ENCODE measurements at places on chromosomes 2 and 18.

DNA sequence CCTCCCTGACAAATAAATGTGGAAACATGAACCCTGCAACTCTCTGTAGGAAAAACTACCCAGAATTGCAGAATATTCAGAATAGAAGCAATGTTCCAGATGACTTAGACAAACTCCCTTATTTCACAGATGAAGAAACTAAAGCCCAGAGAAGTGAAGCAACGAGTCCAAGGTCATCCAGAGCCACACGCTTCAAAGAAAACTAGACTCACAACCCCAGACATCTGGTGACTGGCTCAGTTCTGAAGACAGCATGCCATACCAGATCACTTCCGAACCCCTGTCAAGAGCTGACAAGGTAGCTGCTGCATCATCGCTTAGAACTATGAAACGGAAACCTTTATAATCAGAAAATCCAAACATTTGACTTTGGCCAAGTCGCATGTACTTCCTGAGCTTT lies 101.3 kb downstream of the PID1 start:
- no peak for DNase-seq

DNA sequence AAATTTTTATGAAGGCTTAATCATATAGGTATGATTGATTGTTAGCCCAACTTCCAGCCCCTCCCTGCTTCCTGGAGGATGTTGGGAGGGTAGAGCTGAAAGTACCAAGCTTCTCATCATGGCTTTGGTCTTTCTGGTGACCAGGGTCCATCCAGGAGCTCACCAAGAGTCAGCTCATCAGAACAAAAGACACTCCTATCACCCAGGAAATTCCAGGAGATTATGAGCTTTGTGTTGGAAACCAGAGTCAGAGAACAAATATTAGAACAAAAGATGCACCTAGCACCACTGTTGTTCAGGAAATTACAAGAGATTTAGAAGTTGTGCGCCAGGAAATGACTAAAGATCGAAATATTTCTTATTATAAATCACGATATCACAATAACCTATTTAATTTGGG lies 119.9 kb upstream of the THUMPD2 start:
- no peak for DNase-seq

- no peak for DNase-seq
These were observed 572.8 kb upstream of the KLHL29 start for GRCh38 chr2:22812065-22812680.

GRCh38 chr18:74370115-74370514 lies 54.5 kb downstream of the C18orf63 start:
- DNase-seq, result peak; percentile 61

DNA sequence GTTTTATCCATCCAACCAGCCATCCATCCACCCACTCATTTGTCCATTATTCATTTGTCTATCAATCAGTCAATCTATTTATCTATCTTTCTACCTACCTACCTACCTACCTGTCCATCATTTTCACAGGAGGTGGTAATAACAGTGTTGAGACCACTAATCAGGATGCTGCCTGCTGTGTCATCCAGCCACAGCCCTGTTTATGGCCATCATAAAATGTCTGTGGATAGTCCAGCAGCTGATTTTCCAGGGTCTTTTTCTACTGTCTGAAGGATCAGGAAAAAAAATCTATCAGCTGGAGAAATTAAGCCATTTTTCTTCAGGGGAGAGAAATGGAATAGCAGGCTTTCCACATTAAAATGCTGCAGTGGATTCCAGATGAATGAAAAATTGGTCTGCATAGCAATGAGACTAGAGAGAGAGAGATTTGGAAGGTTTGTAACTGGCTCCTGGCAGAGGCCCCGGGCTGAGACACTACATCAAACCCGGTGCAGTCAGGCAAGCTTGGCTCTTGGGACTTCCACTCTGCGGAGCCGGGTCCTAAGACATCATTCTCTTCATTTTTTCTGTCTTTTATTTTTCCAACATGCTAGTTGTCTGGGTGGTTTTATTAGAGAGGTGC lies 33.0 kb upstream of the BOD1L2 start:
- DNase-seq, result no peak

DNA sequence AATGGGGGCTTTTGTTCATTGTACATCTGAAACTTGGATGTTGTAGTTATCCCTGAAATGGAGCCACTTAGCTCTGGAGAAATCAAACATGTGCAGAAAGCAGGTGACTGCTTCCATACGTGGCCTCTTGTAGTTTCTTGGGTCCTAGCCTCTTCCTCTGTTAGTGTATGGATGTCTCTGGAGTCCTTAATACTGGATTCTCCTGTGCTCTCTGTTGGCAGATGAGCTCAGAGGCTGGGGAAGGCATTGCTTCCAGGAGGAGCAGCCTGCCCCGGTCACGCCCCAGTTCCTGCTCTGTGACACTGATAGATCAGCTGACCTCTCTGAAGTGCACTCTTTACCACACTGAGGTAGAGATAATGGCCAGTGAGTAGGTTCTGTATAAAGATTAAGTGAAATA lies 176.2 kb downstream of the LDLRAD4 start:
- DNase-seq, result no peak

DNA sequence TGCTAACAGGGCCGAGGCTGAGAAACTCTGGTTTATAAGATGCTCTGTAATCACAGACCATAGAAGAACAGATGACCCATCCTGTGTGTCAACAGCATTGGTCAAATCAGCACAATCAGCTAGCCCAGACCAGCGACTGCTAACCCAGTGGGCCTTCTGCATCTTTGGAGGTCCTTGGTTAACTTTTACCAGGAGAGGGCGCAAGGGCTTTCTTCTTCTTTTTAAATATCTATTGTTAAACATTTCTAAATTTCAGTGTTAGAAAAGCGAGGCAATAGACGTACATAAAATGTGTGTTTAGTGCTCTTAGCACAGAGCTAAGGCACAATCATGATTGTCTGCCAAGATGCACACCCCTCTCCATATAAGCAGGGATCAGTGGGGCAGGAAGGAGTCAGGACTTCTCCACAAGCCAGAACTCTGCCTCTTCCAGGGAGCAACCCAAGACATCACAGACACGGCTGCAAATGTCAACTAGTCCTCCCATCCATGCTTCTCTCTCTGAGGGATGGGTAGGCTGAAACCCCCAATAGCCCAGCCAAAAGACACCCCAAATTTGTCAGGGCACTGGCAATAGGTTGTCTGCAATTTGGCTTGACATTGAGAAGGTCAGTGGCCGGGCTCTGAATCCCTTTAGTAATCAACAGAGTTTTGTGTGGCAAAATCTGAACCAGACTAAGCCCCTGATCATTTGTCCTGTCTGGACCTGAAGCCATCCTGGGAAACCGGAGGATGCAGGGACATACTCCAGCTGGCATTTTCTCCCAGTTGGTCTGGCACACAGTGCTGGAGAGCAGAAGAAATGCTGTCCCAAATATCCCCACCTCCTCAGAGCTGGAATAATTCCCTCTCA lies 188.2 kb downstream of the BCL2 start:
- DNase-seq, result peak; percentile 24

DNA sequence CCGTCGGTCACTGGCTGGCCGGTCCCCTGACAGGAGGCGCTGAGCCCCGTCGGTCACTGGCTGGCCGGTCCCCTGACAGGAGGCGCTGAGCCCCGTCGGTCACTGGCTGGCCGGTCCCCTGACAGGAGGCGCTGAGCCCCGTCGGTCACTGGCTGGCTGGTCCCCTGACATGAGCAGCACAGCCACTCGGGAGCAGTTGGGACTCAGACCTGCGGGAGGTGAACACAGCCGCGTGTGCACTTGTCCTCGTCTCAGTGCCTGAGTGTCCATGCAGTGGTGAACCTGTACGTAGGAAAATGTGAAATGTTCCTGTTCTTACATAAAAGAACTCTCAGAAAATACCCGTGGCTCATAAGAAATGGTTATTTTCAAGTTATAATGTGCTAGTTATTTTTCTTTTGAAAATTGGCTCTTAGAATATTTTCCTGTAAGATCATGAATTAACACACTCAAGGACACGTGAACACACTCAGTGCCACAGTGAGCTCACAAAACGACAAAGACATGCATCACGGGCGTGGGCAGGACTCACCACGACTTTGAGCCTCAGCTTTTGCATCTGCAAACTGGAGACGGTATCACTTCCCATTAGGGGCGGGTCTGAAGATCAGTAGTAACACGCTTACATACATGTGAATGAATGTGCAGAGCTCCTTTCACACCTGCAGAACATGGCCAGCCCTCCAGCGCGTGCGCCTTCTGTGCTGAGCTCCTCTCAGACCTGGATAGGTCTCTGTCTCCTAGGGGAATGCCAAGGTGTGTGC lies 21.1 kb upstream of the NFATC1 start:
- no peak for DNase-seq

DNA sequence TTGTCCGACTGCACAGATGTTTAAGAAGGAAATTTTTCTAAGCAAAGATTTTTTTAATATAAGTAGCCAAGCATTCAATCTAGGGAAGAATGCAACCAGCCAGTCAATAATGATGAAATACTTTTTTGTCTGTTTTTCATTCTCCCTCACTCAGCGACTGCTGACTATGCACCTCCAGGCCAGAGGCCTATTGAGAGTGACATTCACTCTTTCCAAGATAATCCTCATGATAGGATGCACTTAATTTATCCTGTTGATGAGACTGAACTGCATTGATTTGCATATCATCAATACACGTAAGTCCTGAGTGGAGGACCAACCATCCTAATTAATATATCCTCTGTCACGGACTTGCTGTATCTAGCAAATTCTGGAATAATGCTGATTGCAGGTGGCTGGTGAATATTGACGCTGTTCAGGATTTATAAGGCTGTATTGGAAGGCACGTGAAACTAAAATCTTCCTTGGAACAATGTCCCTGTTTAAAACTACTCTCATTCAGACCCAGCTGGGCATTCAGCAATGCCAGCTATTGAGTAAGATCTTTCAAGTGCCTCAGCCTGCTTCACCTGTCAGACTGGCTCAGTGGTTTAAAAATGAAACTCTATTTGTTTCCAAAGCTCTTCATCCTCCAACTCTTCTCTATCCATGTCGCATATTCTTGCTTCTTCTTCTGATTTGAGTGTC lies 142.2 kb downstream of the MAP2 start:
- no peak for DNase-seq

GRCh38 chr2:3000968-3001367 lies 376.6 kb downstream of the EIPR1 start:
- DNase-seq, result no peak

DNA sequence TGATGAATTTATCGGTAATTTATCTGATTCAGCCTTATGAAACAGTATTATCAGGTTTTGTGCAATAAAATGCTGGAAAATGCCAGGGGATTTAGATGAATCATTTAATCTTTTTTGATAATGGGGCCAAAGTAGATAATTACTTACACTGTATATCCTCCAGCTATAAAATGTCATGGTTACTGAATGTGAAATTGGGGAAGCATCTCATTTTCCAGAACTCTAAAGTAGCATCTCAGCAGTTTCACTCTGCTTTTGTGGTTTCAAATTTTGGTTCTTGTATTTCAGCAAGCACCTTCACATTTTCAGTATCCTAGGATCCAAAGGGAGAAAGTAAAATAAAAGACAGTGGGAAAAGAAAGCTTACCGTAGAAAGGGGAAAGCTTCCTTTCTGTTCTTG lies 12.8 kb downstream of the ANKRD62 start:
- no peak for DNase-seq

DNA sequence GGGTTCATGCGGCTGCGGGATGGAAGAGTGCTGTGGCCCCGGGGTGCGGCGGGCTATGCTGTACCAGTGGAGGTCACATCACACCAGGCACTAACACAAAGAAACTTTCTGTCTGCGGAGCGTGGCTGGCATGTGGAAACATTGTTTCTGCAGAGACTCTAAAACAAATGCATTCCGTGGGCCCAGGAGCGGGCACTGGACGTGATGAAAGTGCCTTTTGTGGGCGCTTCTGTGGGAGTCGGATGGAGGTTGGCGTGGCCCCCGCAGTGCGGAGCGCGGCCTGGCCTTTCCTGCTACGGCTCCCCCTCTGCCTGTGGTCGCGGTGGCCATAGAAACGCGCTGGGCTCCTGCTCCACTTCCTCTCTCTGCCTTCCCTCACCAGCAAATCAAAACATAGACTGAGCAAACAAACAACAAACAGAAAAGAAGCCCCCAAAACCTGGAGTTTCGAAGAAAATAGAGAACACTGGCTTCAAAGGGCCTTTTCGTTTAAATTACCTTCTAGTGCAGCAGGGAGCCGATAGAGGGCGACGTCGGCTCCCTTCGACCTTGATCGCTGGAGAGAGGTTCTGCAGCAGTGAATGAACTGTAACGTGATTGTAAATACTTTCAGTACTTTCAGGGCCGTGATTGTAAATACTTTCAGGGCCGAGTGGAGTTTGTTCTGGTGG lies 51.4 kb downstream of the KIF5C start:
- DNase-seq, result no peak

DNA sequence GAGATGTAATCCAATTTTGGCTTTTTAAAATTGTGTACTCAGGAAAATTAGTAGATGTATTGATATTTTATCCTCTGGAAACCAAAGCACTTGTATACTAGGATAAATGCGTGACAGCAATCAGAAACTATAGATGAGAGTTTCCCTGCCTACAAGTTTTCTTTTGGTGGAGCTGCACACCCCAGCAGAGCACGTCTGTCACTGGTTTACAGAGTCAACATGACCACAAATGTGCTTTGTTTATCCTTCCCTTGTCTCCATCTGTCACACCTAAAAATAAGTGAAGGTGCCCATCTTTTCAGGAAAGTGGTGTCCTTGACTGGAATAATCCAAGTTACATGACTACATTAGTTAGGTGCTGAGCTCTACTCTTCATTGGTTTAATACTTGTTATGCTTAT lies 210.4 kb upstream of the DSEL start:
- DNase-seq, result no peak

All from GM04504 (cell line).